Amygdala (tissue), 56 donors: ENCODE measurements at places on chromosomes 7 and 10.

DNA sequence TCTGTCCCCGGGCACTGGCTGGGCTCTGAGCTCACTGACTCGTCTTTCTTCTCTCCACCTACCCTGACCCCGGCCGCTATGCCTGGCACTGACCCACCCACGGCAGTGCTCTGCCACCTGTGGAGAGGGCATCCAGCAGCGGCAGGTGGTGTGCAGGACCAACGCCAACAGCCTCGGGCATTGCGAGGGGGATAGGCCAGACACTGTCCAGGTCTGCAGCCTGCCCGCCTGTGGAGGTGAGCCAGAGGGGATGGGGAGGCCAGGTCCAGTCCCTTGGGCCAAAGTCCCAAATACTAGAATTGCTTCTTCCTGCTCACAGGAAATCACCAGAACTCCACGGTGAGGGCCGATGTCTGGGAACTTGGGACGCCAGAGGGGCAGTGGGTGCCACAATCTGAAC lies 27.3 kb downstream of the TBATA start:
- no peak for DNase-seq

GRCh38 chr10:127578259-127578960 lies 29.3 kb downstream of the NPS start:
- DNase-seq = no peak

DNA sequence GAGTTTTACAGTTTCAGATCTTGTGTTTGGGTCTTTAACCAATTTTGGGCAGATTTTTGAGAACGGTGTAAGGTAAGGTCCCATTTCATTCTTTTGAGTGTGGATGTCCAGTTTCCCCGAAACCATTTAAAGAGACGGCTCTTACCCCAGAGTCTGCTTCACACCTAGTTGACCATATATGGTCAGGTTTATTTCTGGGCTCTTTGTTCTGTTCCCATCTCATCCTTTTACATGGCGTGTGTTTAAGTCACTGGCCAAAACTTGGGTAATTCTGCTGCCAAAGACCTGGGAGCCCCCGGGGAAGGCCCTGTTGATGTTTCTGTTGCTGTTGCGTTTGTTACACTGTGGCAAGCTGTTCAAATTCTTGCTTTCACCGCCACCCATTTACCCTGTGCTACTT lies 120.1 kb downstream of the PTPRN2 start:
- DNase-seq = no peak

DNA sequence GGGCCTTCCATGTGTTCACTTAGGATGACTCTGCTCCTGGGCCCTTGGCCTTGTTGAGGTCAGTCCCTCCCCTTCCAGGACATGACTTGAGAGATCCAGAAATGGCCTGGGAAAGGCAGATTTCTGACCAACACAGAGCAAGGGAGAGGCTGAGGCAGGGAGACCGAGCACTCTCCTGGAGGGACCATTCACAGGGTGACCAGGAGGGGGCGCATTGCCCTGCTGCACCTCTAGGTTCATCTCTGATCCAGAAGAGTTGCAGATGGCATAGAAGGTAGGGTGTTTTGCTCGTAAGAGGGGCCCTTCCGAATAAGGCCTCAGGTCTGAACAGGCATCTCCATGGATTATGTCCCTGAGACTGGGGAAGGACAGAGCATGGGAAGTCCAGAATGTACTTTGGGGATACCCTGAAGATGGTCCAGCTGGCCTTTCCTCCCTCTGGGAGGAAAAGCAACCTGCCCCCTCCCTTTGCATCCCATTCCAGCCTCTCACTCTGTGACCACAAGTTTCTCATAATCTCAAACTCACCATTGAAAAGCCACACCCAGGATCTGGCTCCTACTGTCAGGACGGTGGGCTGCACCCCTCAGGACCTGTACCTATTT lies 6.6 kb downstream of the DMBT1 start:
- no peak for DNase-seq

- DNase-seq = no peak
Observed at GRCh38 chr10:11450427-11450826, 161.0 kb downstream of the USP6NL start.

DNA sequence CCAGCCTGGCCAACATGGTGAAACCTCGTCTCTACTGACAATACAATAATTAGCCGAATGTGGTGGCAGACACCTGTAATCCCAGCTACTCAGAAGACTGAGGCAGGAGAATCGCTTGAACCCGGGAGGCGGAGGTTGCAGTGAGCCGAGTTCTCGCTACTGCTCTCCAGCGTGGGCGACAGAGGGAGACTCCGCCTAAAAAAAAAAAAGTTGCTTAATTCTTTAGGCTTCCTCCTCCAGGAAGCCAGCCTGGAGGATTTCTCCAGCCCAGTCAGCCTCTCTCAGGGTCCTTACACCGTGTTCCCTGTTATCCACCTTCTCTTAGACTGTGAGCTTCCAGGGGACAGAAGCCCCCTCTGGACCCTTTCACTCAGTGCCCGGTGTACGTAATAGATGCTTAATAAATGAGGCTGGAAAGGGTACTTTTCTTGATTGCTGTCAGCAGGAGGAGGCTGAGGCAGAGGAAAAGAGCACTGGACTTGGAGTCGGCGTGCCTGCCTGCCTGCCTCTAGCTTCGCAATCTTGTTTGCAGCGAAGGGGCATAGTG lies 16.4 kb upstream of the NODAL start:
- no peak for DNase-seq
